ENCODE measurements at places on chromosomes 2 and 18. TPM values are rescaled to one million over a fixed set of nuclear protein-coding genes. Genes with fewer than 3 reads are reported as not detected.

The SERPINB12 gene
- not detected for total RNA-seq

The ZNF396 gene
- 0.47 TPM for total RNA-seq

The CELF4 gene
- total RNA-seq: not detected

The SNORC gene
- 0.87 TPM for total RNA-seq

The HOXD8 gene
- not detected for total RNA-seq

The MC4R gene
- total RNA-seq: not detected

The GCKR gene
- total RNA-seq: not detected

The HNMT gene
- not detected for total RNA-seq

The SKOR2 gene
- total RNA-seq: 0.14 TPM

The HK2 gene
- total RNA-seq: 105 TPM

The EIPR1 gene
- 38.6 TPM for total RNA-seq

The PAX3 gene
- not detected for total RNA-seq

The OSR1 gene
- total RNA-seq: not detected

GRCh38 chr2:145598434-145598833, 1078.5 kb upstream of the ZEB2 start:
- DNase-seq: no peak

GRCh38 chr2:154306266-154306970, 392.1 kb upstream of the KCNJ3 start:
- DNase-seq: no peak

DNA sequence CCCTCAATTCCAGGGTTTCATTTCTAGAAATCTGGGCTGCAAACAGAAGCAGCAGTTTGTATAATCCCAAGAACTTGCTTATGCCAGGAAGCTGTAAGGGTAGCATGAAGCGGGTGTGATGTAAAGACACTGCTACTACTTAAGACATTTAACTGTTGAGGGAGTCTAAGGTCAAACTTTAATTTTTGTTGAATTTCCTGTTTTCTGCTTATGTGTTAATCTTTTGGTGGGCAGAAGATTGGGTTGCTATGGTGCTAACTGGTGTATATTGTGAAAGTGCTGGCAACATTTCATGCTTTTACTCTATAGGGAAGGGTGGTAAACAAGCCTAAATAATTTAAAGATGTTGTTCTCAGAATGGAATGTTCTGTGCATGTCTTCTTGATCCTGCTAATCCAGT, 2.7 kb downstream of the NCOA1 start:
- no peak for DNase-seq

DNA sequence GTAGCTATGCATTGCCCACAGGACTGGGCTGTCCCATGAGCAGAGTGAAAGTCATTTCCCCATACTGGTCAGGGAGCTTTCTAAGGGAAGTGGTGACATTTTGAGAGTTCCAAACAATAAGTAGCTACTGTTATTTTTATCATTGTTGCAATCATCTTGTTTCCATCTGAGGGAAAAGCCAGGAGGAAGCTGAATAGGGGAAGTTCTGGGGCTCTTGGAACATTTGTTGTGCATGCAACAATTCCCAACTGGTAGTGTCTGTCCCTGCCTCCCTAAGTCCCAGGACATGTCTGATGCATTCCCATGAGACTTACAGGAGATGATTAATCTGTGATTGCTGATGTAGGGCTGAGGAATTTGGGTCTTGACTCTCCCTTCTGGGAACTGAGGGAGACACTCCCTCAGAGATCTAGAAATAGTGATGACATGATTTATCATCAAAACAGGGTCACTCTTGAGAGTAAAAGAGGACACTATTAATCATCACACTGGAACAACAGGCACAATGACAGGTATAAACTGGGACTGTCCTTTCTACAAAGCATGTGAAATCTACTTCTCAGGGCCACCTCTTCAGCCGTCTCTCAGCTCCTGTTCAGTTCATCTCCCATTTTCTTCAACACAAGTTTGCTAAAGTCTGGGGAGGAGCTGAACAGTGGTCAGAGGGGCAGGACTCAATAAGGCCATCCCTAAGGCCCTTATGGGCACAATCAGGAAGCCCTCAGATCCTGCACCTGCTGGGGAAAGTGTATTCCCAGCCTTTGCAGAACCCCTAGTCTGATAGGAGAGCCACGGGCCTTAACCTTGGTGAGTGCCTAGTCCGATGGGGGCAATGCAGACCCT, 28.0 kb upstream of the MARCO start:
- no peak for DNase-seq

- no peak for DNase-seq
Observed at GRCh38 chr2:207227062-207227748, 61.5 kb upstream of the KLF7 start.

DNA sequence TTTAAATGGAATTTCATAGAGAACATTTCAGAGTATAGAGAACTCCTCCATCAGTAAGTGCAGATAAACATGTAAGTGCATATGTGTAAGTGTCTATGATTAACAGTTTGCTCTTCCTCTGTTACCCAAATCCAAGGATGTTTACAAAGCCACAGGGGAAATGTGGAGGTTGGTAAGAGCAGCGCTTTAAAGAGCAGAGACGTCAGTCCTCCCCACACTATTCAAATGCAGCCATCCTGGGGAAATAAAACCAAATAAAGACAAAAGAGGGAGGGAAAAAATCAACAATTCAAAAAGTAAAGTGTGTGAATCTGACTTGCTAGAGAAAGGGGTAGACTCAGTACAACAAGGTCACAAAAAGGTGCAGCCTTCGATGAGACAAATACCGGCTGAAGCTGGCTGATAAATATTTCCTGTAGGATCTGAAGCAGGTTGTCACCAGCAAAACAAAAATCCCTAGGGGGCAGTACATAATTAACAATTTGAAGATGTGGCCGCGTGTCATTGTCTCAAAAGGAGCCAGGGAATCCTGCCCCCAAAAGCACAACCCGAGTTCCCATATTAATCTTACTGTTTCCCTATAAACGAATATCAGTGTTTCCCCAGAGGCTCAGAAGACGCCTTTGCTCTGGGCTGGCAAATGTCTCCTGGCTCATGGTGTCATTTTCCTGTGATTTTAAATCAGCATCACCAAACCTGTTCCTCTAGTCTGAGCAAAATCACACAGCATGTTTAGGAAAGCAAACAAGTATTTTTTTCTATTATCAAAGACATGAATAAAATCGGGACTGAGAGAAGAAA, 216.5 kb downstream of the CDCA7 start:
- DNase-seq: no peak

GRCh38 chr2:64376926-64377325, 77.0 kb upstream of the LGALSL start:
- DNase-seq: no peak

GRCh38 chr2:225725726-225726125, 326.2 kb downstream of the NYAP2 start:
- DNase-seq: no peak

GRCh38 chr2:105179469-105180372, 61.8 kb upstream of the GPR45 start:
- no peak for DNase-seq

GRCh38 chr18:48475635-48476549, 62.9 kb upstream of the CTIF start:
- DNase-seq: peak; percentile 44

- no peak for DNase-seq
Observed at GRCh38 chr18:12012697-12013096, 31.4 kb downstream of the IMPA2 start.

DNA sequence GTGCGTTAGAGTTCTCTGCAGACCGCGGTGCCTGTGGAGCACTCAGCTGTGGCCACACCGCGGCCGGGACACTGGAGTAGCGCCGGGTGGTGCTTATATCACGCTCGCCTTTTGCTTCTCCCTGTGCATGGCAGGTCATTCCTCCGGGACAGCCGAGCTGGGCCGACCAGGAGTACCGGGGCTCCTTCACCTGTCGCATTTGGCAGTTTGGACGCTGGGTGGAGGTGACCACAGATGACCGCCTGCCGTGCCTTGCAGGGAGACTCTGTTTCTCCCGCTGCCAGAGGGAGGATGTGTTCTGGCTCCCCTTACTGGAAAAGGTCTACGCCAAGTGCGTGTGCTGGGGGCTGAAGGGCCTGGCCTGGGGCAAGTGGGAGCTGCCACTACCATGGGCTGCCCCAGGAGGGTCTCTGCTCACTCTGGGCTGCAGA, 4.2 kb downstream of the CAPN10 start:
- DNase-seq: no peak

- DNase-seq: no peak
Observed at GRCh38 chr18:24212939-24213338, 74.1 kb downstream of the CABYR start.

GRCh38 chr2:186868344-186868743, 19.4 kb upstream of the ZSWIM2 start:
- DNase-seq: no peak

GRCh38 chr2:186256540-186256939, 229.5 kb upstream of the ZC3H15 start:
- DNase-seq: no peak

DNA sequence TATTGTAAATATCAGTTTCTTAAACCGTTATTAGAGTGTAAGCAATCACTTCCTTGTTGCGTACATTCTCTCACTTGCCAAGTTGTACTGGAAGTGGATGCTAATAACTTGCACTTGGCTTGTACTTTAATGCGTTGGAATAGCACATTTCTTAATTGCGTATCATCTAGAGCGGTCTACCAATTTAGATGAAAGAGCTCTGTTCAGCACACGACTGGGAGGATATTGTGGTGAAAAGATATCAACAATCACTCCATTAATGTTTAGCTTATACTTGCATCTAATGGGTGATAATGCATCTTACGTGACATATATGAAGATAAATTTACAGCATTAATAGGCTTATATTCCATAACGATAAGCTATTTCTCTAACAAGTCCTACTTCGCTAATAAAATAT, 11.7 kb upstream of the TMEFF2 start:
- DNase-seq: no peak

GRCh38 chr2:48442610-48443360, 87.2 kb upstream of the STON1 start:
- DNase-seq: no peak

GRCh38 chr2:201600906-201601305, 42.4 kb downstream of the TMEM237 start:
- no peak for DNase-seq

DNA sequence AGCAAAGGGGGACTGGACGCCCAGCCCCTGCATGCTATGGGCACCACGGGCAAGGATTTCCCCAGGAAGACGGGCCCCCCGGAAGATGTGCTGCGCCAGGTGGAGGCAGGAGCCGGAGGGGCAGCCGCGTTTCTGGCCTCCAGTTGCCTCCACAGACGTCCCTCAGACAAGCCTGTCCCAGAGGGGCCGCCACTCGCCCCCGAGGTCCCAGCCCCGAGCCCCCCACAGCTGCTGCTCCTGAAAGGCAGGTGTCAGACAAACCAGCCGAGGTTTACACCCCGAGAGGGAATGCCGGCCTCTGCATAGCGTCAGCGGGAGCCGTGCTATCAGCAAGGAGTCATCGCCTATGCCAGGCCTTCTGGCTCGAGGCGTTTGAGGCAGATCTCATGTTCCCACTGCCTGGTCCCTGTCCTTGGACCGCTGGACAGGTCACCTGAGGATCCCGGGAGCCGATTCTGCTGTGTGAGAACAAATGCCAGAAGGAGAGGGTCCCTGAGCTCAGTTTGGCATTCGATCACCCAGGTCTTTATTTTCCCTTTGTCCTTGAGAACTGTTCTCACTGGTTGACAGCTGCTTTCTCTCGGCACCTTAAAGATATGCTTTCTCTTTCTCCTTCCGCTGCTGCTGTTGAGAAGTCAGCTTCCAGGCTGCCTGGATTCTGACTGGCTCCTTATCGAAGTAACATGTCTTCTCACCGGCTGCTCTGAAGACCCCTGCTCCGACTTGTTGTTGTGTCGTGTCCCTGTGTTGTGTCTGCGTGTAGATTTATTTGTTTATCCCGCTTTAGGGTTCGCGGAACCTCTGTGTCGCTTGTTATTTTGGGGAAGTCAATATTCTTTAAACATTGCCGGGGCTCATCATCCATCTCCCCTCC, 20.6 kb downstream of the CROCC2 start:
- no peak for DNase-seq

DNA sequence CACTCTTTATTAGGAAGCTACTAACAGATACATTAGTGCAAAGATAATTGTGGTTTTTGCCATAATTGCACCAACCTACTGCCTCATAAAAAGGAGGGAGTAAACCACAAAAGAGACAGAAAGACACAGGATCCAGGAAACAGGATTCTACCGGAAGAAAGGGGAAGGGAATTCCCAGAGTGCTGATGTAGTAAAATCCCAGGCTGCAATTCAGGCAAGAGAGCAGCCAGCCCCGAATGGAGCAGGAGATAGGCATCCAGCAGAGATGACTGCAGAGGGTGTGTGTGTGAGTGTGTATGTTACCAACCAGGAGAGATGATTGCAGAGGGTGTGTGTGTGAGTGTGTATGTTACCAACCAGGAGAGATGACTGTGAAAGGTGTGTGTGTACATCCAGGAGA, 84.4 kb downstream of the KCNS3 start:
- no peak for DNase-seq
